ENCODE measurements at places on chromosomes 7 and 10. TPM values are rescaled to one million over a fixed set of nuclear protein-coding genes. Genes with fewer than 3 reads are reported as not detected.

GRCh38 chr10:75103881-75104686, 7.4 kb upstream of the SAMD8 start:
- DNase-seq = no peak

DNA sequence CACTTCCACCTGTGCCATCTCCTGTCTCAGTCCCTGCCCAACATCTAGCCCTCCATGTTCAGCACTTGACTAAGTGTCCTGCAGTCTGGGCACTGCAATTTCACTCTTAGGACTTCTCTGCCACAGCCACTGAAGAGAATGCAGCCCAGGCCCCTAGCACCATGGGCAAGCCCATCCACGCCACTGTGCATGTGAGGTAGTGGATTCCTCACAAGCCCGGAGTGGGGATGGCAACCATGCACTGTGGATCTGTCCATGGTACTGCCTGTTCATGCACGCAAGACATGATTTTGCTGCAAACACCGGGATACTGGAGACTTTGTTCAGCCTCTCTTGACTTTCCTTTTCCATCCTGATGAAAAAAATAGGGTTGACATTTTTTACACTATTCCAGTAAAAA, 12.3 kb downstream of the DDC start:
- DNase-seq = peak; percentile 38

GRCh38 chr7:151198945-151199848, 11.1 kb downstream of the H2BK1 start:
- peak; percentile 11 for DNase-seq

NEUROD6 gene
- 0.96 TPM for total RNA-seq
